GM03348 (cell line): ENCODE measurements at places on chromosomes 1 and 21.

- DNase-seq, result peak; percentile 39
Observed at GRCh38 chr1:202802998-202803932, 5.0 kb downstream of the KDM5B start.

- peak; percentile 46 for DNase-seq
Observed at GRCh38 chr1:161836018-161836417, 69.9 kb downstream of the ATF6 start.

- DNase-seq, result no peak
Observed at GRCh38 chr1:147189514-147189913, 17.2 kb upstream of the PRKAB2 start.

DNA sequence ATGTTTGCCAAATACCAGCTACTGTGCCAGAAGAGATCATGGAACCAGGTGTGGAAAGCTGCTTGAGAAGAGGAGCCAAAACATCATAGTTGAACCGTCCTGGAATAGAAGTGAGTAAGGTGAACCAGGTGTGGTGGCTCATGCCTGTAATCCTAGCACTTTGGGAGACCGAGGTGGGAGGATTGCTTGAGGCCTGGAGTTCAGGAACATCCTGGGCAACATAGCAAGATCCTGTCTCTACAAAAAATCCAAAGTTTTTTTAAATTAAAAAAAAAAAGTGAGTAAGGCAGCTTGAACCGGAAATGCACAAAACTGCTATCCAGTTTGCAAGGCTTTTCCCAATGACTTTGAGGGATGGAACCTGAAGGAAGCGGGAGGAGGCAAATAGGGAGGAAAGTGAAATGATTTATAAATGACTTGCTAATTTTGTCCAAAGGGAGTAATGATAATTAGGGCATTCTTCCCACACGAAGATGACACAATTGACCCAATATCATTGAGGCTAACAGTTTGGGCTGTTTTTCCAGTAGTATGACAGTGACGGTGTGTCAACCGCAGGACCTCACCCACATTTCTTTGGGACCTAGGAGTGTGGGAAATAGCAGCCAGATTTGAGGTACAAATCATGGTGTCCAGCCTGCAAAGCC is 1.5 kb upstream of the CNN3 start:
- no peak for DNase-seq

DNA sequence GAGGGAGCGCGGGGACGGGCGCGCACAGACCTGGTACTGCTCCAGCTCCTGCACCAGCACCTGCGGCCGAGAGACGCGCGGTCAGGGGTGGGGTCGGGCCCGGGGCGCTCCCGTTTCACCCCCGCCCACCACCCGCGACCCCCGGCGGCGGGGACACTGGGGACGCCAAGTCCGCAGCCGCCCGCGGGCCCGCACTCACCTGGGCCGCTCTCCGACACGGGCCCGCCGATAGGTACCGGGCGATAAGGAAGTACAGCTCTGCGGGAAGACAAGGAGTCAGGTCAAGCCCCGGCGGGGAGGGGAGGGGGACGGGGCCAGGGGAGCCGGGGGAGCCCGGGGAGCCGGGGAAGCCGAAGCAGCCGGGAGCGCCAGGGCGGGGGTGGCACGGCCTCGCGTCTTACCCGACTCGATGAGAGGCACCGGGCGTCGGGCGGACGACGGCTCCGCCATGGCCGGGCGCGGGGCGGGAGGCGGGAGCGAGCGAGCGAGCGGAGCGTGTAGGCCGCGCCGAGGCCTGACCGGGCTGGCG is 326 bp downstream of the BRWD1 start:
- no peak for DNase-seq

GRCh38 chr1:26164036-26164860 is 4.5 kb downstream of the C1orf232 start:
- DNase-seq, result peak; percentile 88

DNA sequence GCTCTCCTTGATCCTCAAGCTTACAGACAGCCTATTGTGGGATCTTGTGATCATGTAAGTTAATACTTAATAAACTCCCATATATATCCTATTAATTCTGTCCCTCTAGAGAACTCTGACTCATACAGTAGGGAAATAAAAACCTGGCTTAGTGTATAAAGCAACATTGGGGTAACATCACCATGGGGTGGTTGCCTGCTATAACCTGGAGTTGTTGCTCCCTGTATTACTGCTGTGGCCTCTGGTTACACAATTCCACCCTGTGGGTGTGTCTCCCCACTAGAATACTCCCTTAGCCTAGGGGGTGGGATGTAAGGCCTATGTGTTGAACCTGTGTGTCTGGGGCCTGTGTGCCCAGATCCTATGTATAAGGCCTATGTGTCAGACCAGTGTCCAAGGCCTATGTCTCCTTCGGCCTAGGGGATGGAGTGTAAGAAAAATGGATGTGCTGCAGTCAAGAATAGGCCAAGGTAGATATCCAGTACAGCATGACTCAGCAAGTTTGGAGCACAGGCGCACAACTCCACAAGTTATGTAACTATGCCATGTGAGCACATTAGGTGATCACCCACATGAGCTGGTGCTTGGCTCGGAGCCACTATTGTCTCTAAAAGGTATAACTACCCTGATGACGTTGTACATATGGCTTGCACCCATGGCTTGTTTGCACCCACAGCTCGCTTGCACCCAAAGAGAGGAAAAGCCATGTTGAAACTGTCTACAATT is 96.8 kb upstream of the C1orf21 start:
- no peak for DNase-seq

DNA sequence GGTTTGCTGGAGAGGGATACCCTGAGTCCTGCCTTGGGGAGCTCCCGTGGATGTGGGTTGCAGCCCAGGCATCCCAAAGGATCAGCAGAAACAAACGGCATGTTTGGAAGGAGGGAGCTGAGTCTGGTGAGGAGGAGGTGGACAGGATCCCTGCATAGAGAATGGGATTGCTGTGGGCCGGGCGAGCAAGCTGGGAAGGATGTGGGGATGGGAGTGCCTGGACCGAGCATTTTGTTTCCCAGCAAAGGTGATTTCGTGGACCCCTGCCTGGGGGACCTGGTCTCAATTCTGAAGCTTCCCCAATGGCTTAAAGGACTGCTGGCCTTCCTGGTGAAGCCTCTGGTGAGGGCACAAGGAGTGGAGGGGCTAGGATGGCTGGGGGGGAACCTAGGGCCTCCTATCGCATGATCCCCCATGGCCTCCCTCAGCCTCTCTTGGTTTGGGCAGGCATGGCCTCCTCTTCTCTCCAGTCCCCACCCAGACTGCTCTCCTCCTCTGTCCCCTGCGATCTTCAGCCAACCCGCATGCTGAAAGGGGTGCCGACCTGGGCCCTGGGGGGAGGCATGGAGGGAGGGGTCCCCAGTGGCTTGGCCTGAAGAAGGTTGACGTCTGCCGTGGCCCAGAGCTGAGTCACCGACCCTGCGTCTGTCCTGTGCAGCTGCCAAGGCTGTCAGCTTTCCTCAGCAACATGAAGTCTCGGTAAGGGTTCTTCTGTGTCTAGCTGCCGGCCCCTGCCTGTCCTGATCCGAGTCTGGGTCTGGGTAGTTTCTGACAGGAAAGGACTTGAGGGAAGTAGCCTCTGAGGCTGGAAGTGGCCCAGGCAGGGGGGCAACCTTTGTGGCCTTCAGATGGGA is 16.3 kb downstream of the FAAH start:
- no peak for DNase-seq

DNA sequence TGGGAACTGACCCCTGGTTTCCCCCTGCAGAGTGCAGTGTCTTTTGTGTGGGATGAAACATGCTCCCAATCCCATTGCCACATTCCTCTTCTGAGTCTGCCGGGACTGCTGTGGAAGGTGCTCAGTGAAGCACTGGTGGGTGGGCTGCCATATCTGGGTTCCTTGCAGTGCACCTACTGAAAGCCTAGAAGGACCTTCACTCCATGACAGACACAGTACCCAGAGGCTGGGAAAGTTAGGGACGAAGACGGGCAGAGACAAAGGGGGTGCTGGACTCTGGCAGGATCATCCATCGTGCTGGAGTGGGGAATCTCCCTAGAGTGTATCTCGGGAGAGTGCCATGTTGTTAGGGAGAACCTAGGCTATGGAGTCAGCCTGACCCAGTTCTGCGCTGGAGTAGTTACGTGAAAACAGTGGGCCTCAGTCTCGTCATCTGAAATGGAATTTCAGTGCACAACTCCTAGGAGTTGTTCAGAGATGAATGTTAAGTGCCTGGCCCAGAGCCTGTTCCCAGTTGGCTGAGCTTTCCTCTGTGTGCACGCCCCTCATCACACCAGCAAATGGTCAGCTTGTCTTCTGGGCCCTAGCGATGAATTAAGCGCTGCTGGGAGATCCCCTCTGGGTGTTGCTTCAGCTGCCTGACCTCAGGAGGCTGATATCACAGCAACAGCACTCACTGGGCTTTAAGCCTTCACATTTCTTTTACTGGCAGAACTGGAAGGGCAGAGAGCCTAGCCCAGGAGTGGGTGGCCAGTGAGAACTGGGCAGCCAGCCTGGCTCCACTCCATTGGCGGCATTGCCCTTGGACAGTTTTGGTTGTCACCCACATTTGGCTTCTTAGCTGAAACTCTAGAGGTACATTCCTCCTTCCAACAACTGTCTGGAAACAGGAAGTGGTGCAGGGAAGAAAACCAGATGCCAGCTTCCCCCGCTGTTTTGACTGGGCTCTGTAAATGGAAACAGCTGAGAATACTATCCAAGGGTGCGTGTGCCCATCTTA is 479.8 kb upstream of the VAMP3 start:
- DNase-seq, result peak; percentile 62

DNA sequence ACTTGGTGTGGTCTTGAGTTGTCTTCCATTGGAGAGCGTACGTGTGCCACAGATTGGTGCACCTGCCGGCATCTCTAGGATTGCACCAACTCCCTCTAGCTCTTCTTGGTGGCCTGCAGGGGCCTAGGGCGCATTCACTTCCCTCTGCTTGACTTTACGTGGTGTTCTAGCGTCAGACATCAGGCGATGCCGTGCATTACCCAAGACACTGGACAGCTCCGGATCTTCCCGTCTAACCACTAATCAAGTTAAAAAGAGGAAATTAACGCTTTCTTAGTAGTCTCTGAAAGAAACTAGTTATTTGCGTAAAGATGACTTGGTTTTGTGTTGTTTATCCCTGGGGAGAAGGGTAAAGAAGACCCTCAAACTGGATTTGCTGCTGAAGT is 510 bp upstream of the IL10RB start:
- no peak for DNase-seq

GRCh38 chr1:116852910-116853309 is 56.8 kb upstream of the PTGFRN start:
- DNase-seq, result peak; percentile 36

DNA sequence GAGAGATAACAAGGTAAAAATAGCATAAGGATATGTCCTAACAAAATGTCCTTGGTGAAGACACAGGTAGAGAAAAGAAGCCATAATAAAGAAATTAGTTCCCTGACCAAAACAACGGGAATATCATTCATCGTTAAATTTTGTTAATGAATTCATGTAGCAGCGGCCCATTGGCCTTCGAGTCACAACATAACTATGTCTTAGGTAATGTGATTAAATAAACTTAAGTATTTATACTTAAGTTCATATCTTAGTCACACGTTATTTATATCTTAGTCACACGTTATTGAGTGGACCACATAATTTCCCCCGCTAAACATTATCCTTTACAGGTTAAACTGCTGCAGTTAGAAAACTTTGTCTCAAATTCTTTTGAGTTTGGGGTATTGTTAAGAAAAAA is 1.2 kb downstream of the NEXN start:
- peak; percentile 66 for DNase-seq

DNA sequence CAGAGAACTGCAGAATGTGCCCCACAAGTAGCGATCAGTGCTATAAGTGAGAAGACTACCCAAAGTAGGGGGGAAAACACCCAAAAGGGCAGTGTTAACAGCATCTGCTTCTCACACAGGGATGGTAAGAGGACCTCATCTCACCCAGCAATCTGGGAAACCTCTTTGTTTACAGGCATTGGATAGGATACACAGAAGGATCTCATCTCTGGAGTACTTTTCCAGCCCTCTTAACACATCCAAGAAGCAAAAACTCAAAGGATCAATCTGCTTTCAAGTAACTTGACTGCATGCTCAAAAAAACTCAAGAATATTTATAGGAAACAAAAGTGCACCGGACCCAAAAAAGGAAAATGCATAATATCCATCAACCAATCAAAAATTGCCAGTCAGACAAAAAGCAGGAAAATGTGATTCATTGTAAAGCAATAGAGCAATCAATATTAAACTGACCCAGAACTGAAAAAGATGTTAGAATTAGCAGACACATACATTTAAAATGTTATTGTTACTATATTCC is 311.0 kb upstream of the CXADR start:
- DNase-seq, result no peak

- no peak for DNase-seq
Observed at GRCh38 chr1:14148526-14148925, 448.5 kb downstream of the PRDM2 start.

DNA sequence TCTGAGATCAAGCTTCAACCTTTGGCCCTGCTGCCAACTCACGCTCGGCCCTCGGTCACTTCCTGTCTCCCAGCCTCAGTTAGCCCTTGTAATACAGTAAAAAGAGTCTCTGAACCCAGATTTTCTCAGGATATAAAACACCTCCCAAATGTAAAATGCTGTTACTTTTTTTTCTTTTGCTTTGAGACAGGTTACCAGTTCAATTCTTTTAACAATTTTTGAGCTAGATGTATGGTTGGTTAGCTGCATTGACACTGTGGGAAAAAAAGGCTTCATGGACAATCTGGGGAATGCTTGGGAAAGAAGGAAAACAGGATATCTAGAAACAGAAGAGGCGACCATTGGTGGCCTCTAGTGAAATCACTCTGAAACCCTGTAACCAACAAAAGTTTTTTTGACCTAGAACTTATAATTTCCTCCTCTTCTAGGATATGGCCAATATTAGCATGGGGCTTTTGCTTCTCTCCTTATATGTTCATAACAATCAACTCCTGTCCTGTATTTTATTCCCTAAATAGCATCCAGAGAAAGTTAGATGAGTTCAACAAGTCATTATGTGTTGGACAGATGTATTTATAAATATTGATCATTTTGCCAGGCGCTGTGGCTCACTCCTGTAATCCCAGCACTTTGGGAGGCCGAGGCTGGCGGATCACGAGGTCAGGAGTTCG is 1.3 kb downstream of the CMPK1 start:
- peak; percentile 9 for DNase-seq

DNA sequence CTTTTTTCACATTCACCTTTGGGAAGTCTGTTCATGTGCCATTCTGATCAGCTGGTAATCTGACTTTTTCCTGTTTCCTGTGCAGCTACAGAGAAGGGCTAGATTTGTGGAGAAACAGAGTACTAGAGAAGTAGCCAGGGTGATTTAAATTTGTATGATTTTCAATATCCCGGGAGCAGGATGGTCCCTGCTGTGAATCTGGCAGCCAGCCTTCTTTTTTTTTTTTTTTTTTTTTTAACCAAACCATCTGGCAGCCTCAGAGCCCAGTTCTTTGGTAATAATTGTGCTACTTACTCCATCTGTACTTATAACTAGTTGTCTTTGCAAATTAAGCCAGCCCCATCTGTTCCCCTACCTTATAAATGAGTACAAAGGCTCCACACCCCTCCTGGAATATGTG is 248.6 kb upstream of the DEPDC1 start:
- no peak for DNase-seq

- DNase-seq, result no peak
Observed at GRCh38 chr1:23836037-23836436, 10.8 kb upstream of the HMGCL start.

DNA sequence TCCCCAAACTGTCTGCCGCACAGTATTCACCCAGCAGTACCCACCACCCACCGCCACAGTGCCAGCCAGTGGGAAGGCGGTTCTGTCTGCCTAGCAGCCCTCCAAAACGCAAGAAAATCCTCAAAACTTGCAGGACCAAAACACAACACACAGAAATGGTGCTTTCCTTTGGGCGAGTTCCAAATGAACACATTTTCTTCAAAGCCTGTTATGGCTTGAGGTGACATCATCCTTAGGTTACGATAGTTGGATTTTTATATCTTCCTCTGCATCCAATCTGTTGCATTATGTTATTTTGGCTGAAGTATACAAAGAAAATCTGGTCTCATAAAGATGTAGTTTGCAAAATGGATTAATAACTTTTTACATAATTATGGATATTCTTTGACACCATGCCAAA is 8.4 kb upstream of the SPRR3 start:
- DNase-seq, result no peak
